Stimulated activated CD8-positive, alpha-beta memory T cell treated with anti-CD3 and anti-CD28 coated beads, Interleukin-4, amount 100 ng/mL, for 24 hours (primary cell): ENCODE measurements at places on chromosomes 1 and 21.

- DNase-seq = no peak
These were observed 466.8 kb downstream of the KIF26B start for GRCh38 chr1:245621589-245621988.

GRCh38 chr1:151815716-151816327 lies 10.6 kb upstream of the LINGO4 start:
- no peak for DNase-seq

GRCh38 chr1:187999973-188000372 lies 1171.2 kb downstream of the PLA2G4A start:
- DNase-seq = no peak

DNA sequence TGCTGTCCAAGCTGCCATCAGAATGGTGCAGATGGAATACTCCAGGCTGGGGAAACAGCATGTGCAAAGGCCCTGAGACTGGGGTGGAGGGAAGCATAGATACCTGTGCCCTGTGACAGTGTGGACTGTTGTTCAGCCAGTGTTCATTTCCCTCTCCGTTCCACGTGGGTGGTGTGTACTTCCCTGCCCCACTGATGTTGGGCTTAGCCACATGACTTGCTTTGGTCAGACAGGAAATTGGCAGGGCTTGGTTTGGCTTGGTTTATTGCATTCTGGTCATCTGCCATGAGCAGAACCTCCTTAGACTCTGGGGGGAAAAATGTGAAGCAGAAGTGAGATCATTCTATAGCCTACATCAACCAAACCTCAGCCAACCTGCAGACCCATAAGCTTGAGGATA lies 102.4 kb upstream of the IGSF21 start:
- no peak for DNase-seq

GRCh38 chr1:97920276-97920831 lies 480 bp downstream of the DPYD start:
- no peak for DNase-seq

DNA sequence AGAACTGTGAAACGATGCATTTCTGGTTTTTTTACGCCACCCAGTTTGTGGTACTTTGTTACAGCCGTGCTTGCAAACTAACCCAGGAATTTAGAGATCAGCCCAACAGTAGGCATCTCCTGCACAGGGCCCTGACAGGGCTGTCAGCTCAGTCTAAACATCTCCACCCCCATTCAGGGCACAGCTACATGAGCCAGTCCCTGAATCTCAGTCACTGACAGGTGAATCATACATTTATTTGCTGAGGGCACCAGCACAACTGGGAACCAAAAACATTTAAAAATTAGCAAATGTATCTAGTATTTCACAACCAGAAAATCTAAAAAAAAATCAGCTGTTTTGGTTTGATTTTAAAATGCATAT lies 30.7 kb downstream of the PRDX6 start:
- no peak for DNase-seq

GRCh38 chr1:60924964-60925798 lies 157.2 kb upstream of the NFIA start:
- DNase-seq = no peak

- no peak for DNase-seq
These were observed 26.3 kb downstream of the STK40 start for GRCh38 chr1:36359383-36359782.

DNA sequence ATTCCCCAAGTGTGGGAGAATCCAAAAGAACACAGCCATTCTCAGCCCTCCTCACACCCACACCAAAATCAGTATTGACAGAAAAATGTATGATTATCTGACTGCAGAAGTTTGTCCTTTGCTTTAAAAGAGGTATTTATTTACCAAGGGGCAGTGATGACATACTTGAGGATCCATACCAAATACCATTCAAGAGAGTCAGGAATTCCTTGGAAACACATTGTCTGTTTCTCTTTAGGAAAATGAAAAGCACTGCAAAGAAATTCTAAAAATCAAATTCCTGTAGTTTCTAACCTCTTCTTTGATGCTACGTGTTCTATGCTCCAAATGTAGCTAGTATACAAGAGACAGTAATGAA lies 509.6 kb upstream of the CXADR start:
- DNase-seq = no peak

- no peak for DNase-seq
These were observed 176.5 kb upstream of the ST6GALNAC5 start for GRCh38 chr1:76690766-76691165.

DNA sequence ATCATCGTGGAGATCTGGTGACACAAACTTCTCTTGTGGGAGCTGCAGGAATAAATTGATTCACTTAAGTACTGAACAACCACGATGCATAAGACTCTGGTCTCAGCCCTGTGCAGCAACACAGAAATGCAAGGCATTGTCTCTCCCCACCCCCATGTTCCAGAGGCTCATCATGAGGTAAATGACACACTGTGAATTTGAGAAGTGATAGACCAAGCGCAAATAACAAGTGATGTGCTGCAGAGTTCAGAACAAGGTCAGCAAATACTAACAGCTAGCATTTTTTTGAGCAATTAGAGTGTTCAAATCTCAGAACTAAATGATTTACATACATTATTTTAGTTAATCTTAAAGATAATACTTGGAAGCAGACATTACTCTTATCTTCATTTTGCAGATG lies 223.7 kb downstream of the SEC16B start:
- no peak for DNase-seq

DNA sequence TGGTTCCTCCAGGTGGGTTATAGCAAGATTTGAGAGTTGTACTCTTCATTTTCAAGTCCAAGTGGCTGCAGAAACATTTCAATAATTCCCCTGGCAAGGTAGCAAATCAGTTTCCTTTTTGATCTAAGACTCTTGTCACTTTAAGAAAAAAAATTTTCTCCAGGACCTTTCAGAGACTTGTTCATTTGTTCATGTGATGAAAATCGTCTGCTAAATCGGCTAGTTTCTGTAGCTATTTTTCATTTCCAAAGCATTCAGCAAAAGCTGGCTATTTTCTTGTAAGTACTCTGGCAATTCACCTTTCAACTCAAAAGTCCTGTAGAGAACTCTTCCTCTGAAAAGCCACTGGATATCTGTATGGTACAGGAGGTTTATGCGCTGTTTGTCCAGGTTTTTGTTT lies 93.5 kb downstream of the LTN1 start:
- no peak for DNase-seq

DNA sequence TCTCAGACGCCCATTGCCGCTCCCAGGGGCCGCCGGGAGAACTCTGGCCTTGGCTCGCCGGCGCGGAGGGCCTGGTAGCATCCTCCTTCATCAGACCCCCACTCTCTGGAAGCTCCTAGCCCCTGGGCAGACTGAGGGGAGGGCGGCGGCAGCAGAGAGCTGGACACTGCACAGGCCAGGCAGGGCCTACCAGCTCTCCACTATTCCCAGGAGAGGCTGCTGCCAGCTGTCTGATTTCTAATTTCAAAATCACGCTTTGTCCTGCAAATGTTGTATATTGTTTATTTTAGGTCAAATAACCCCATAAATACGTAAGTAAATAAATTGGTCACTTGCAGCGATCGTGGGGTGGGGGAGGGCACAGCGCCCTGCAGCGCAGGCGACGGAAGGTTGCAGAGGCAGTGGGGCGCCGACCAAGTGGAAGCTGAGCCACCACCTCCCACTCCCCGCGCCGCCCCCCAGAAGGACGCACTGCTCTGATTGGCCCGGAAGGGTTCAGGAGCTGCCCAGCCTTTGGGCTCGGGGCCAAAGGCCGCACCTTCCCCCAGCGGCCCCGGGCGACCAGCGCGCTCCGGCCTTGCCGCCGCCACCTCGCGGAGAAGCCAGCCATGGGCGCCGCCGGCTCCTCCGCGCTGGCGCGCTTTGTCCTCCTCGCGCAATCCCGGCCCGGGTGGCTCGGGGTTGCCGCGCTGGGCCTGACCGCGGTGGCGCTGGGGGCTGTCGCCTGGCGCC lies at the start of gene MTARC1:
TSS of gene MTARC1 (plus strand) at position 577 of the 732 bp plus-strand sequence. CDS start at position 609, 32 bp downstream.
- DNase-seq = no peak

- DNase-seq = no peak
These were observed 1.4 kb upstream of the PODN start for GRCh38 chr1:53060579-53060978.

GRCh38 chr1:241457421-241457820 lies 62.1 kb downstream of the FH start:
- no peak for DNase-seq

GRCh38 chr1:145545055-145545454 lies 62.7 kb upstream of the GPR89A start:
- DNase-seq = no peak

GRCh38 chr1:27887215-27888021 lies 15.1 kb downstream of the THEMIS2 start:
- DNase-seq = no peak

DNA sequence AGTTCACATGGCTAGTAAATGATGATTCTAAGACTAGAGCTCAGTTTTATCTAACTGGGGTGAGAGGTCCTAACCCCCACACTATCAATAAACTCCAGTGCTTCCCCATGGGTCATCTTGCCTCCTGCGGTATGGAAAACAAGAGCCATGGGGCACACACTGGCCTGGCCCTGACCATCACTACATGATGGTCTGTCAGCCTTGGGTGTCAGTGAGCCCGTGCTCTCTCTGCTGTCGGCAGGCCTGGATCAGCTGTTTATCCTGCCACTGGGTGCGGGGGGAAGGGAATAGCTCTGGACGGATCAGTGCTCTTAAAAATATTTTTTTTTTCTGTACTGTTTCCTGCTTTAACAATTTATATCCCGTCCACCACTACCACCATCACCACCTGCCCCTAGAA lies 255.0 kb upstream of the ADGRL2 start:
- no peak for DNase-seq

GRCh38 chr1:9836632-9836960 lies 12.8 kb upstream of the CLSTN1 start:
- no peak for DNase-seq

- no peak for DNase-seq
These were observed 19.0 kb downstream of the MFN2 start for GRCh38 chr1:11999236-11999635.

GRCh38 chr1:234307726-234308125 lies 65.5 kb upstream of the COA6 start:
- DNase-seq = no peak

- DNase-seq = no peak
These were observed 10.7 kb downstream of the EPHX1 start for GRCh38 chr1:225820522-225821120.

GRCh38 chr1:78283691-78284090 lies 207.1 kb upstream of the PTGFR start:
- no peak for DNase-seq

DNA sequence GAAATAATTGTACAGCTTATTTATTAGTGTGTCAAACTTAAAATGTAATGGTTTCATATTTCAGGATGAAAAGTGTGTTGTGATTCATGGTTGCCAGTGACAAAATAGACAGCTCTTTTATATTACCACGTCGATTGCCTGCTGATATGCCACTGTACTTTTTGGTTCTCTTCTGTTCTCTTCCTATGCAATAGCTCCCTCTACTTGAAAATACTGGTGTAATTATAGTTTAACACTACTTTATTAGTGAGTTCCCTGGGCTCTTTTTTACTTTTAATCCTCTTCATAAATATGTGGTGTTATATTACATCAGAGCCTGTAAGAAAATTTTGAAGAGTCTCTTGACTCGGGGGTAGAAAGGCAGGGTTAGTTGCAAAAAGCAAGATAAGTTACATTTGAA lies 111.3 kb downstream of the PATJ start:
- DNase-seq = no peak

DNA sequence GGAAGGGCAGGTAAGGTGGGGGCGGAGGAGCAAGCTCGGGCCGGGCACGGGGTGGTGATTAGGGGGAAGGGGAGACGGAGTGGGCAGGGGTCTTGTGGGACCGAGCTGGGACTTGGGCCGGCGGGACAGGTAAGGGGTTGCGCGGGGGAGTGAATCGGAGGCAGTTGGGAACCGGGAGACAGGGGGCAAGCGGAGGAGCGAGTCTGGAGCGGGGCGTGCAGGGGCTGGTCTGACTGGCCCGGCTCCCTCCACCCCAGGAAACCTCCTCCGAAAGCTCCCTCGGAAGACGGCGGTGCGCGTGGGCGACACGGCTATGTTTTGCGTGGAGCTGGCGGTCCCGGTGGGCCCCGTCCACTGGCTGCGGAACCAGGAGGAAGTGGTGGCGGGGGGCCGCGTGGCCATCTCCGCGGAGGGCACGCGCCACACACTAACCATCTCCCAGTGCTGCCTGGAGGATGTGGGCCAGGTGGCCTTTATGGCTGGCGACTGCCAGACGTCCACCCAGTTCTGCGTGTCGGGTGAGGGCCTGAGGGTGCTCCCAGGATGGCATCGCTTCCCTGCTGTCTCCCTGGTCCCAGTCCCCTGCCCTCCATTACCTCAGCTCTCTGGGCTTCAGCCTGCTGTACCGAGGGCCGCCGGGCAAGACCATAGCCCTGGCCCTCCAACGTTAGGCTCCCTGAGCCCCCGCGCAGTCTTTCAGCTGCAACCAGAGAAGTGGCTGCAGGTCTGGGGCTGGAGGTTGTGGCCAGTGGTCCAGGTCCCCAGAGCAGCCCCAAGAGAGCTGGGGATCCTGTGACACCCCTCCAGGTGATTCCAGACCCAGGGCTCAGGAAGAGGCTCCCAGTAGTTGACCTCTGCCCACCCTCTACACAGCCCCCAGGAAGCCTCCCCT lies 6.3 kb downstream of the OBSCN start:
- no peak for DNase-seq

DNA sequence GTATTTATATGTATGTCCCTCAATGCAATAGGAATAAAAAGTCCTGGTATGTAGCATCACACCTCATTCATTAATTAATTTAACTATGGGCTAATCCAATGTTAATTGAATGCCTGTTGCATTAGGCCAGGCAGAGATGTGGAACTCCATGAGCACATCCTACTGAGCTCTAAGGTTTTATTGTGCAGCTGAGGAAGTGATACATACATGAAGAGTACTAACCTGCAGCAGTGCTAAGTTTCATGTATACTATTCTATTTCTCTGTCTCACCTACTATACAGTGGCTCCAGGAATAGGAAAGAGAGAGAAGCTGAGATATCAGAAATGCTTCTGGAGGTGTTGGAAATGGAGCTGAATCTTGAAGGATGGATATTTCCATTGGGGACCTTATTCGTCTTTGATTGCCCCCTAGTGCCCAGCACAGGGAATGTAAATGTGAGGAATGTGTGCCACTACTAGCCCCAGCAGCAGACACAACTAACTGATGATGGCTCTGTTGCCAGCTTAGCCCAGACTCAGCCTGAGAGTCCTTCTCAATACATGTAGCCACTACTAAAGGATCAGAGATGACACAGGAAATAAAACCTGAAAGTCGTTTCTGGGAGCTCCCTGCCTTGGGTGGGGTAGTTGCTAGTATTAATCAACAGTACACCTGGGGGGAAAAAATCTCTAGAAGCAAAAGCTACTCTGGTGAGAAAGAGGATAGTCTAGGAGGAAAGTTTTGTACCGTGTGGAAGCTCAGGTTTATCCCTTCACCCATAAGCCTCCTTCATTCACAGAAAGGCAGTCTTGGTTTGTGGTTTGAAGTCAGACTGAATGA lies 173.3 kb upstream of the FOXD3 start:
- DNase-seq = no peak

- DNase-seq = no peak
These were observed 3.2 kb upstream of the DISP3 start for GRCh38 chr1:11475748-11476147.

- DNase-seq = no peak
These were observed 150.9 kb downstream of the ZC3H11B start for GRCh38 chr1:219461981-219462400.

GRCh38 chr21:35232545-35233176 lies 183.6 kb upstream of the RUNX1 start:
- DNase-seq = no peak

- no peak for DNase-seq
These were observed 84.8 kb upstream of the ATP1A1 start for GRCh38 chr1:116288201-116288598.

- no peak for DNase-seq
These were observed 212.0 kb downstream of the COL11A1 start for GRCh38 chr1:102896286-102896685.
